Spinal cord (tissue), 10 donors: ENCODE measurements at places on chromosomes 1 and 21. TPM values are rescaled to one million over a fixed set of nuclear protein-coding genes. Genes with fewer than 3 reads are reported as not detected.

The CELA2B gene
- polyA plus RNA-seq = 0.78 TPM

The VWA5B1 gene
- 6.1 TPM for polyA plus RNA-seq

The LMX1A gene
- polyA plus RNA-seq = 0.40 TPM

The OR2T35 gene
- polyA plus RNA-seq = not detected

The RNF207 gene
- 11.4 TPM for polyA plus RNA-seq

The CGN gene
- 6.9 TPM for polyA plus RNA-seq

The RO60 gene
- 47.7 TPM for polyA plus RNA-seq

The VASH2 gene
- 20.3 TPM for polyA plus RNA-seq

The DCST1 gene
- 0.11 TPM for polyA plus RNA-seq

The EDN2 gene
- polyA plus RNA-seq = 0.17 TPM

The CLDN8 gene
- polyA plus RNA-seq = not detected

The MPL gene
- polyA plus RNA-seq = 0.51 TPM

The ARF1 gene
- 338 TPM for polyA plus RNA-seq

The P3R3URF gene
- not detected for polyA plus RNA-seq

- H3K27me3 ChIP-seq = no peaks in the 10 kb centered on the region
- DNase-seq = no peak
- peaks cover 64% of the 10 kb centered on the region for H3K4me1 ChIP-seq
- H3K27ac ChIP-seq = no peak overlapping the region
- H3K4me3 ChIP-seq = no peak overlapping the region
Measured at GRCh38 chr1:204259782-204260181, 46.0 kb upstream of the GOLT1A start.

- H3K36me3 ChIP-seq = no peaks in the 10 kb centered on the region
- H3K4me3 ChIP-seq = no peak overlapping the region
- no peaks in the 10 kb centered on the region for H3K27me3 ChIP-seq
- no peak overlapping the region for H3K27ac ChIP-seq
- no peak for DNase-seq
Measured at GRCh38 chr1:67031121-67031858, 22.7 kb downstream of the SLC35D1 start.

- DNase-seq = no peak
- H3K4me1 ChIP-seq = no peaks in the 10 kb centered on the region
- H3K36me3 ChIP-seq = no peaks in the 10 kb centered on the region
- no peaks in the 10 kb centered on the region for H3K27me3 ChIP-seq
- H3K27ac ChIP-seq = no peak overlapping the region
Measured at GRCh38 chr1:160768295-160768657, 27.7 kb upstream of the LY9 start.

DNA sequence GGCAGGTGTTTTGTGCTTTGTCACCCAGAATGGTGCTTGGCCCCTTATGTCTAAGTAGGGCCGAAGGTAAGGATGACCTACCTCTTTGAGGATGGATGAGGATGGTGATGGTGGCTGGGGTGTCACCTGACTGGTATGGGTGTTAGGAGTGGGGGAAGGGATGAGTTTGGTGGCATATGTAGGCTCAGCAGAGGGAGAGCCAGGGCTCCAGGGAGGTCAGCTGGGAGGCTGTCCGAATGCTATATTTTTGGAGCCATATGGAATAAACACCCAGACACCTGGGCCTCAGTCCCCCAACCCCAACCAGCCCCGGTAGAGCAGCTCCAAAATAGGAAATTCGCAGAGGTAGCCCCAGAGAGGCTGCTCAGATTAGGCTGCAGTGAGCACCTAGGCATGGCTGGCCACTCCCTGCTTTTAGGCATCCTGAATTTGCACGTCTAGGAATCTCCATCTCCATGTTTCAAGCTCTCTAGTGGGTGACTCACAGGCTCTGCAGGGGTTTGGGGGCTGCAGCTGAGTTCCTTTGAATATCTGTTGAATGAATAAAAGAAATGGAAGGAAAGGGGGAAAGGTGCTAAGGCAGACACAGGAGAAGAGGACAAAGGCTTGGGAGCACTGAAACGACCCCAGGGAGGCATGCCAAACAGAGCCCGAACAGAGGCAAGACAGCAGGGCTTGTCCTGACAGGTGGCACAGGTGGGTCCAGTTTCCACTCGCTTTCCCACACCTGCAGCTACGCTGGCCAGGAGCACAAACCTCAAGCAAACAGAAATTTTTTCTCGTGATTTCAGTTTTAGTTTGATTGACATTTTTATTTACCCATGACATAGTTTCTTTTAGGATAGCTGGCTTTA lies 135.3 kb upstream of the EDN2 start:
- H3K4me3 ChIP-seq = no peak overlapping the region
- H3K27ac ChIP-seq = no peak overlapping the region
- H3K4me1 ChIP-seq = peaks cover 18% of the 10 kb centered on the region
- DNase-seq = no peak

DNA sequence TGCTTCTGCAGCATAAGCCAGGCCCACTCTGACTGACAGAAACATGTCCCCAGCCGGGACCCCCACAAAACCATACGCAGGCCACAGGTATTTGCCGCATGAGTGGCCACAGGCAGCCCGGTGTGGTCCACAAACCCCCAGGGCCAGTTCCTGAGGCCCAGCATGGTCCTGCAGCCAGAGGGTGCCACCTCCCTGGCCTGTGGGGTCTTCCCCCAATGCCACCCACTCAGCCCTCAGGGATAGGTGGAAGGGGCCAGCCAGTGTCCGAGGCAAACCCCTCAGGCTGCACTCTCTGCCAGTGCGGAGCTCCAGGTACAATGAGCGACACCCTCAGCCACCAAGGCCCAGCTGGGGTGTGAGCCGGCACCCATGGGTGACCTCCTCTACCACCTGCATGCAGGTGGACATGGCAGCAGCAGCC lies 43.5 kb downstream of the UBE2G2 start:
- H3K27ac ChIP-seq = no peak overlapping the region
- H3K36me3 ChIP-seq = peaks cover 4% of the 10 kb centered on the region
- H3K4me3 ChIP-seq = no peak overlapping the region
- DNase-seq = no peak

DNA sequence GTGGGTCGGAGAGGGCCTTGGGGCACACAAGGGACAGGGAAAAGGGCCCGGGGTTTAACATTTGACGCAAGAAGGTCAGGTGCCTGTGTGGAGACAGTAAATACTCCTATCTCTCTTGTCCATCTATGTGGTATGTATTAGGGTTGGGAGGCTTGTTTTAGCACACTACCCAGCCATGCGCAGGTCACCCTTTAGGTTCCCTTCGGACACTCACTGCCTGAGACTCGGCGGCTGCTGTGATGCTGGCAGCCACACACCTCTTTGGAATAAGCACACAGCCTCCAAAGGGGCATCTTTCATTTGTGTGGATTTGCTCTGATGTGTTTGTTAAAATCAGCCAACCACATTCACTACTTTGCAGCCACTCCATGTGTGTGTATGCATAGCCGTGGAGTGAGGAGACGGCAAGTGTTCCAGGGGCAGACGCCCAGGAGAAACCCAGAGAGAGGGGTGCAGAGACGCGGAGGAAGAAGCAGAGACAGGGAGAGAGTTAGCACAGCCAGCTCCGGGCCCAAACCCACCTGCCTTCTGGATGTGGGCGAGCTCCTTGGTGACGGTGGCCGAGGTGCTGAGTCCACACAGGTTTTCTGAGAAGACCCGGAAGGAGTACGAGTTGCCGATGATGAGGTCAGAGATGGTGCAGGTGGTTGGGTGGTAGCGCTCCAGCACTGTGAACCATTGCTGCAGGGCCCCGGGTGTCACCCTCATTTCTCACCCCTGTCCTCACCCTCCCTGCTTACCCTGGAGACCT lies 5.7 kb downstream of the MYBPH start:
- H3K27ac ChIP-seq = no peak overlapping the region
- H3K4me1 ChIP-seq = no peaks in the 10 kb centered on the region
- no peak overlapping the region for H3K4me3 ChIP-seq

- H3K4me3 ChIP-seq = no peak overlapping the region
- no peaks in the 10 kb centered on the region for H3K27me3 ChIP-seq
- H3K4me1 ChIP-seq = no peaks in the 10 kb centered on the region
Measured at GRCh38 chr1:12314333-12314903, 84.6 kb downstream of the VPS13D start.

- H3K27me3 ChIP-seq = no peaks in the 10 kb centered on the region
- H3K36me3 ChIP-seq = no peaks in the 10 kb centered on the region
- H3K27ac ChIP-seq = no peak overlapping the region
Measured at GRCh38 chr1:50197216-50197615, 88.5 kb downstream of the ELAVL4 start.

GRCh38 chr1:114021665-114022099 lies 42.4 kb downstream of the OLFML3 start:
- no peaks in the 10 kb centered on the region for H3K36me3 ChIP-seq
- H3K27ac ChIP-seq = no peak overlapping the region
- H3K27me3 ChIP-seq = no peaks in the 10 kb centered on the region
- no peak for DNase-seq

GRCh38 chr1:107704911-107705310 lies 260.1 kb downstream of the VAV3 start:
- H3K27me3 ChIP-seq = no peaks in the 10 kb centered on the region
- H3K4me1 ChIP-seq = no peaks in the 10 kb centered on the region
- no peak overlapping the region for H3K4me3 ChIP-seq
- no peak overlapping the region for H3K27ac ChIP-seq

DNA sequence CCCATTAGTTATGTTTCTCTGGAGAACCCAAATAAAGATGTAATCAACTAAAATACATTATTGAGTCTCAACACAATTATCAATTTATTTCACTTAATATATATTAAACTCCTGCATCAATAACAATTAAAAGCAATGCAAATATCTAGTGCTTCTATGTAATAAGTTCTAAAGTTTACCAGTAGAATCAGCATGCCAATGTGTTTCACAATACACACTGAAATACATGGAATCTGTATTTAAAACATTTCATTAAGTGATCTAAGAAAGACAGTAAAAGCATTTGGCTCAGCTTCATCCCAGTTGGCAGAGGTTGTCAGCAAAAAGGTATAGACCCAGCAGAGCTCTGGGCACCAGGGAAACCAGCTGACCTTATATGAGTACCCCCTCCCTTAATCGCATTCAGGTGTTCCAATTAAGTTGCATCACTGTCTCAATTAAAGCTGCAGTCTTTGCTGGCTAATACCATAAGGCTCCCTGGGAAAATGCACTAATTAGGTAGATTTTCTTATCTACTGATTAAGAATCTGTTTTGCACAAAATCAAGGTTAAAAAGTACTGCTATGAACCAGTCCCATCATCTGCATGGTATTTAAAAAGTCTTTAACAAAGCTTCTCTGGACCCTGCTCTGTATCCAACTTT lies 63.1 kb downstream of the NIBAN1 start:
- no peak overlapping the region for H3K4me3 ChIP-seq
- H3K36me3 ChIP-seq = no peaks in the 10 kb centered on the region
- no peaks in the 10 kb centered on the region for H3K4me1 ChIP-seq
- H3K27ac ChIP-seq = no peak overlapping the region

DNA sequence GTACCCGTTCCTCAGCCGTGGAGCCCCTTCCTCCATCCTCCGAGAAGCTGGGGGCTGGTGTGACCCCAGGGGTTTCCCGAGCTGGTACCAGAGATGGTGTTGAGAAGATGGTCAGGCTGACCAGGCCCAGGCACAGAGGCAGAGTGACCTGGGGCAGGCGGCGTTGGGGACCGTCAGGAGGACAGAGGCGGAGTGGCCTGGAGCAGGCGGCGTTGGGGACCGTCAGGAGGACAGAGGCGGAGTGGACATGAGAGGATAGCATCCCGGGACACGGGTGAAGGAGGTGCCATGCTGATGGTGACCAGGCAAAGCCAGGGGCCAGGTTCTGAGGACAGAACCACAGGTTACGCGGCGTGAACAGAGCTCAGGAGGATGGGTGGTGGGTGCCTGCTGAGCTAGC lies 75.9 kb upstream of the TTC34 start:
- no peaks in the 10 kb centered on the region for H3K36me3 ChIP-seq
- no peaks in the 10 kb centered on the region for H3K27me3 ChIP-seq
- DNase-seq = no peak
- no peak overlapping the region for H3K4me3 ChIP-seq

DNA sequence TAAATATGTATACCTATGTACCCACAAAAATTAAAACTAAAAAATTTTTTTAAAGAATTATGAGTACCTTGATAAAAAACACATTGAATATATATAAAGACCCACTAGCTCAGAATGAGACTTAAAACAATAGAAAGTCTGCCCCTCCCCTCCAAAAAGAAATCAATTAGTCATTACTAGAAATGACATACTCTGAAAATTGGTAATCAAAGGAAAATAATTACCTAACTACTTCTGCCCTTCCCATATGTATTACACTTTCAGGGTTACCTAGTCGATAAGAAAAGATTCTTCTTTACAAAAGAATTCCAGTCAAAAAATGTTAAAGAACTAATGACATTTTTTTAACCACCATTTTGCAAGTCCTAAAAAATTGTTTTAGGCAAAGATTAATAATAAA lies 34.7 kb downstream of the VAV3 start:
- DNase-seq = no peak
- H3K36me3 ChIP-seq = no peaks in the 10 kb centered on the region
- H3K27me3 ChIP-seq = no peaks in the 10 kb centered on the region
- no peak overlapping the region for H3K27ac ChIP-seq

GRCh38 chr1:78223417-78224215 lies 177.8 kb downstream of the GIPC2 start:
- H3K27me3 ChIP-seq = no peaks in the 10 kb centered on the region
- no peak overlapping the region for H3K4me3 ChIP-seq
- no peak for DNase-seq
- no peaks in the 10 kb centered on the region for H3K36me3 ChIP-seq

GRCh38 chr1:78318011-78318410 lies 172.8 kb upstream of the PTGFR start:
- H3K27me3 ChIP-seq = no peaks in the 10 kb centered on the region
- no peak overlapping the region for H3K4me3 ChIP-seq
- H3K36me3 ChIP-seq = no peaks in the 10 kb centered on the region

DNA sequence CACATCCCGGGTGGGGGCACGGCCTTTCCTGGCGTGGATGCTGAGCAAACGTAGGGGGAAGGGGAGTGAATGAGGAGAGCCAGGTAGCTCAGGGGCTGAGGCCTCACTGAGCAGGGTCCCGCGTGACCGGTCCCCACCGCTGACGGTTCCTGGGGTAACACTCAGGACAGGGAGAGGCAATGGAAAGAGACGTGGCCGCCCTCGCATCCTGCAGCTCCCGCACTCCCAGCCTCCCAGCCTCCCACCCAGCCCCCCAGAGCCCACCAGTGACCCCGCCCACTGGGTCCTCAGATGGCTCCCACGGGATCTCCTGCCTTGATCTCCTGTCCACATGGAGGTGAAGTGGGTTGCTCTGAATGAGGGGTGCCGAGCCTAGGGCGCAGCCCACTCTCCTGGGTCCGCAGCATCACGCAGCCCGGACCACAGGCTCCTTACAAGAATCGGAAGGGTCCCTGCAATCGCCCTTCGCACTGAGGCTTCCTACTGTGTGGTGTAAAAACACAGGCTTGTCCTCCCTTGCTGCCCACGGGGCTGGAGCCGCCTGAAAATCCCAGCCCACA lies 2.4 kb downstream of the TSPEAR start:
- DNase-seq = no peak
- peaks cover 91% of the 10 kb centered on the region for H3K27me3 ChIP-seq
- no peak overlapping the region for H3K27ac ChIP-seq
- H3K36me3 ChIP-seq = no peaks in the 10 kb centered on the region

- H3K4me1 ChIP-seq = peaks cover 17% of the 10 kb centered on the region
- no peak overlapping the region for H3K4me3 ChIP-seq
- DNase-seq = no peak
- H3K36me3 ChIP-seq = no peaks in the 10 kb centered on the region
- no peak overlapping the region for H3K27ac ChIP-seq
- no peaks in the 10 kb centered on the region for H3K27me3 ChIP-seq
Measured at GRCh38 chr1:21297975-21298374, 7.7 kb upstream of the ECE1 start.

GRCh38 chr1:25958465-25958864 lies 39.4 kb downstream of the PAFAH2 start:
- H3K4me1 ChIP-seq = no peaks in the 10 kb centered on the region
- no peaks in the 10 kb centered on the region for H3K27me3 ChIP-seq
- H3K36me3 ChIP-seq = peaks cover 25% of the 10 kb centered on the region
- no peak overlapping the region for H3K27ac ChIP-seq
- no peak for DNase-seq
